Cortex of kidney (tissue), 1 donor: ENCODE measurements at places on chromosomes 4 and X.

- DNase-seq: no peak
Measured at GRCh38 chr4:5824635-5825034, 68.3 kb downstream of the CRMP1 start.

DNA sequence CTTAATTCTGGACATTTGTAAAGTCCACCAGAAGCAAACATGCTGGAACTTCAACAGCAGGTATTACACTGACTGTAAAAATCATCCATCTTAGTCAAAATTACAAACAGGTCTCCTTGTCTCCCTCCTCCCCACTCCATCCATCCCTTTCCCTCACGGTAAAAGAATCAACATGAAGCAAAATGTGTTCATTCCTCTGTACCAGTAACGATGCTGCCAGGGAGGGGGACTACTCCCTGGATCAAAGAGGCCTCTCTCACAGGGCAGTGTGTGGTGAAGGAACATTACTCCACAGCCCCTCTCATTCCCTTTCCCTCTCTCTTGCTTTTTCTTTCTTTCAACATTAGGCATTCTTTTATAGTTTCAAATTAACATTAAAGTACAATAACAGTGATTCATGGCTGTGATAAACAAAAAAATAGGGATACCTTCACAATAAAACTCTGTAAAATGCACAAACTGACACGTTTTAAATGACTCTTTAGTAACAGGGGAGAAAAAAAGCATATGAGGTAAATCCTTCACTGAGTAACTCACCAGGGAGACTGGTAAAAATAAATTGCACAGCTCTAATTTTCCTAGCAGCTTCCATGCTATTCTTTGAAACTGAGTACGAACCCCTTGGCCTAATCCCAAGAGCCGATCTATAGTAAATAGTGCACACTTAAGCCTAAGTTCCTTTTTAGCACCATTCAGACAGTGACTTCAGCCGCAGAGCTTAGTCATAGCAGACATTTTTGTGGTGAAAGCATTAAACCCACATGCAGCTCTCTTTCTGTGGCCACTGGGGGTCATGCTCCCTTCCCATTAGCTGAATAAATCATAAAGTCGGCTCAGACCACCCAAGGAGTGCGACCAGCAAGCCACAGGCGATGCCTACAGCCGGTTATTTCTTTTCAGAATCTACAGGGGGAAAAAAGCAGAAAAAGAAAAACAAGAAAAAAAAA, 215.6 kb upstream of the GYPA start:
- DNase-seq: no peak

GRCh38 chr4:89056292-89056952, 563 bp downstream of the FAM13A start:
- DNase-seq: no peak

GRCh38 chr4:81166458-81167160, 48.4 kb downstream of the PRKG2 start:
- DNase-seq: no peak

DNA sequence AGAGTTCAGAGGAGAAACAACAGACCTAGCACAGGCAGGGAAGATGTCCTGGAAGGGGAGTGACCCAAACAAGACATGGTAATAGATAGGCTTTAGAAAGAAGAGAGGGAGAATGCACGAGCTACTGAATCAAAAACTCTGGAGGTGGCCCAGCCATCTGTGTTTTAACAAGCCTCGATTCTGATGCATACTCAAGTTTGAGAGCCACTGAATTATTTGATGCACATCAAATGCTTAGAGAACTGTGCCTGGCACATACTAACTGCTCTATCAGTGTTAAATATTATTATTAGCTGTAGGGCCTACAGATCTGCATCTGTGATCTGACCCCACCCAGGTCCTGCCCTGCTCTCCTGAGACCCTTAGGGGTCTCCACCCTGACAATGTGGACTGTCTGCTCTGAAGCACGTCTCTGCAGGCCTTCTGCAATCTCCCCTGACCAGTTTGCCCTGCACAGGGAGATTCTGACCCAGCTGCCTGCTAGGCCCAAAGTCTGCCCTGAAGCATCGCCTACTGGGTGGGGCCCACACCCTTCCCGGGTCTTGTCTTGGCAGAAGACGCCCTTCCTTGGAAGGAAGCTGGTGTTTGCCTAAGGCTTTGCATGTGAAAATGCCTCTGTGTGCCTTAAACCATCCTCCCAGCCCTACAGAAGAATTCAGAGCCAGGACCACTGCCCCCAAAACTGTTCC, 201.5 kb upstream of the KLF3 start:
- no peak for DNase-seq

DNA sequence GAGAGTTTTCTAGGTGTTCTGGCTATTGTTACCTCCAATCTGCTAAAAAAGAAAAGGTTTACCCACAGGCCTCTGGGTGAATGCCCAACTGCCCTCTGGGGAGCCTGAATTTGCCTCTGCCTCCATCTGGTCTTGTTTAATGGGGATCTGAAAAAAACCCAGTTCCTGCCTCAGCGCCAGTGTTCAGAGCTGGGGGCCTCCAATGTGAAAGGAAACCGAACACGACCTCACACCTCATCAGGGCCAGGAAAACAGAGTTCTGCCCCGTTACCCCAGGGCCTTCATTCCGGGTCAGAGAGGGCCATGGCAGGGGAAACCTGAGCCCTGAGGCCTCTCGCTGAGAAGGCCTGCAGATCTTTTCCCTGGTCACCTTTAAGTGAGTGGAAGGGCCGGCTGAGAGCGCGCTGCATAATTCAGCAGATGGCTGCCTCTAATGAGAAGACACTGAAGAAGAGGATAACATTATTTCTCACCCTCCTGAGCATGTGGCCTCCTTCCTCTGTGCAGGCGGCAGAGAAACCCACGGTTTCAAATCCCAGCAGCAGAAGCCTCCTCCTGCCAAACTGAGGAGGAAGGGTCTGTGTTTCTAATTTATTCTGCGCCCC, 6.8 kb downstream of the SEPTIN6 start:
- no peak for DNase-seq

GRCh38 chr4:87258677-87259076, 38.3 kb upstream of the KLHL8 start:
- no peak for DNase-seq

DNA sequence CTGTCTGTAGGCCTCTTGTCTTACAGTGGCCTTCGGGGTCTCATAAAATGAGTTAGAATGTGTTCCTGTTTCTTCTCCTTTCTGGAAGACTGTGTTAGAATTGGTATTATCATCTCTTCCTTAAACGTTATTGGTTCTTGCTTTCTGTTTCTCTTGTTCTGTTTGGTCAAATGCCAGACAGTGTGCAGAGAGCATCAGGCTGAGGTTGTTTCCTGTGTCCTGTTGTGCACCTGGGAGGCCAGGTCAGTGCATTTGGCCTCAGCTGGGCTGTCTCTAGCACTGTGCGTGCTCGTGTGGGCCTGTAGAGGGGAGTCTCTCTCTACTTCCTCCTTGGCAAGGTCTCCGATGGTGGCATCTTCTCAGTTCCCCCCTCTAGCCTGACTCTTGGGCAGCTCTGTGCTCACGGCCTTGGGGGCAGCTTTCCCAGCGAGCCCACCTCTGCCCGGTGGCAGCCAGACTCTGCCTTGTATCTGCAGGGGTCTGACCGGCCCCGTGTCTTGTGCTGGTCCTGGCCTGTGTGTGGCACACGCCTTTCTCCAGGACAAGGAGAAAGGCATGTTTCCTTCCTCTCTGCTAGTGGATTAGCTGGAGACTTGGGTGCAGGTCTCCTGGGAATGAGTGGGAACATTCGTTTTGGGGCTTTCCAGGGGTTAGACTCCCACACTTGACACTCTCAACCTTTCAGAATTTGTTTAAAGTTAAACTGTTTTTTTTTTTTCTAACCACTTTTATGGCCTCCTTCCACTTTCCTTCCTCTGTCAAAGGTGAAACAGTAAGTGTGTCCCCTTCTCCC, 62.3 kb downstream of the FAM193A start:
- DNase-seq: no peak

GRCh38 chr4:156493858-156494257, 477.7 kb downstream of the PDGFC start:
- no peak for DNase-seq
